ENCODE measurements at places on chromosomes 1 and 21.

- DNase-seq, result no peak
Measured at GRCh38 chr1:150256554-150257341, 826 bp upstream of the CA14 start.

DNA sequence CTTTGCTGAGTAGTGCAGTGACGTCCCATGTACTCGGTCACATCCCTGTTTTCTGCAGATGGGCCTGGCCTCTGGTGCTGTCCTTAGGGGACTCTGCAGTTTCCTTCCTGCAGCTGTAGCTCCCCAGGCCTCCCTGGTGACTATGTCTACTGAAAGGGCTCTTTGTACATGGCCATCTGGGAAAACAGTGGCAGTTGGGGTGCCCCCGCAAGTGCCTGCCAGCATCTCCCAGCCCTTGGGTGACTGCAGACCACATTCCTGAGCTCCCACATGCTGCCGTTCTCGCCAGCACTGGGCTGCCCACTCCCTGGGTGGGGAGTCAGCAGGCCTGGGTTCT lies 37.5 kb upstream of the KCNA10 start:
- no peak for DNase-seq

DNA sequence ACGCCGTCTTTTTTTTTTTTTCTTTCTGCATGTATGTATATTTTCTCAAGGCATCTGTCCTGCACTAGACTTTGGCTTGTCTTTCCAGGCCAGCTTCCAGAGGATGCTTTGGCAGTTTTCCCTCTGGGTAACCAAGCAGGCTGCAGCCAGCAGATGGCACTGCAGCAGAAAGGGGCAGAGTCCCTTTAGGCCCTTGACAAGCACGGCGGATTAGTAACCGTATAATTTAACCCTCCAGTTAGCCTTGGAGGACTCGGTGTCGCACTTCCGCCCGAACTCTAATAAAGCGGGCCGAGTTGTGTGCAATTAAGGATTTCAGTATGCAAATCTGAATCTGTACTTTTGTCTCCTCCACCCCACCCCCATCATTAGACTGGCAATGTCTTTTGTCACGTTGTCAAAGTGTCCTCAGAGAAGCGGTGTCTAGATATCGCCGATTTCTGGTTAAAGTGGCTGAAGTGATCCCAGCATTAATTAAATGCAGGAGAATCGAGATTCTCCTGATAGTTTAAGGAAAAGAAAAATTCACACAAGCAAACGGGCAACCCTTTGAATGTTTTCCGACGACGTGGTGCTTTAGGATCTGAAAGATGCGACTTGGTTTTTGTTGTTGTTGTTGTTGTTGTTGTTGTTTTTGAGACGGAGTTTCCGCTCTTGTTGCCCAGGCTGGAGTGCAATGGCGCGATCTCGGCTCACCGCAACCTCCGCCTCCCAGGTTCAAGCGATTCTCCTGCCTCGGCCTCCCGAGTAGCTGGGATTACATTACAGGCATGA lies 1.1 kb upstream of the TMEM167B start:
- DNase-seq, result peak; percentile 86

GRCh38 chr1:227066999-227067398 lies 126.9 kb downstream of the COQ8A start:
- DNase-seq, result no peak

DNA sequence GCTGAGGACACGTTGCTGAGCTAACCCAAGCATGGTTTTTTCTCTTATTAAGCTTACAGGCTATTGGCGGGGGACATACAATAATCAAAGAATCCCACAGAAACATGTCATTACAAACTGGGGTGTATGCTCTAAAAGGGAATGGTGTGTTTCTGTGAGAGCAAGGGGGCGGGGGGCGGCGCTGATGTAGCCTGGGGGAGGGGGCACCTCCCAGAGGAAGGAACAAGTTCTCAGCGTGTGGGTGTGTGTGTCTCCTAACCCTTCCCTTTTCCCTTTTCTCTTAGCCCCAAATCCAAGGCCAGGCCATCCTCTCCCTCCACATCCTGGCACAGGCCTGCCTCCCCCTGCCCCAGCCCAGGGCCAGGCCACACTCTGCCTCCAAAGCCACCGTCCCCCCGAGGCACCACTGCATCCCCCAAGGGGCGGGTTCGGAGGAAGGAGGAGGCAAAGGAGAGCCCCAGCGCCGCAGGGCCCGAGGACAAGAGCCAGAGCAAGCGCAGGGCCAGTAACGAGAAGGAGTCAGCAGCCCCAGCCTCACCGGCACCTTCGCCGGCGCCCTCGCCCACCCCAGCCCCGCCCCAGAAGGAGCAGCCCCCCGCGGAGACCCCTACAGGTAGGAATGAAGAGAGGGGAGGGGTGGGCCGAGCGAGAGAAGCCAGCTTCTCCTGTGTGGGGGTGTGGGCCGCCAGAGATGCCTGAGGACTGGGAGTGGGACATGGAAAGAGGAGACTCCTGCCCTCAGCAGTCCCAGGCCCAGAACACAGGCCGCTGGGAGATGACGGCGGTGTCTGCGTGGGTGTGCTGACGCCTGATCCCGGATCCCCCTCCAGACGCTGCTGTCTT lies 21.9 kb downstream of the MAP7D1 start:
- DNase-seq, result no peak

GRCh38 chr1:67607699-67608098 lies 77.3 kb upstream of the GADD45A start:
- no peak for DNase-seq

DNA sequence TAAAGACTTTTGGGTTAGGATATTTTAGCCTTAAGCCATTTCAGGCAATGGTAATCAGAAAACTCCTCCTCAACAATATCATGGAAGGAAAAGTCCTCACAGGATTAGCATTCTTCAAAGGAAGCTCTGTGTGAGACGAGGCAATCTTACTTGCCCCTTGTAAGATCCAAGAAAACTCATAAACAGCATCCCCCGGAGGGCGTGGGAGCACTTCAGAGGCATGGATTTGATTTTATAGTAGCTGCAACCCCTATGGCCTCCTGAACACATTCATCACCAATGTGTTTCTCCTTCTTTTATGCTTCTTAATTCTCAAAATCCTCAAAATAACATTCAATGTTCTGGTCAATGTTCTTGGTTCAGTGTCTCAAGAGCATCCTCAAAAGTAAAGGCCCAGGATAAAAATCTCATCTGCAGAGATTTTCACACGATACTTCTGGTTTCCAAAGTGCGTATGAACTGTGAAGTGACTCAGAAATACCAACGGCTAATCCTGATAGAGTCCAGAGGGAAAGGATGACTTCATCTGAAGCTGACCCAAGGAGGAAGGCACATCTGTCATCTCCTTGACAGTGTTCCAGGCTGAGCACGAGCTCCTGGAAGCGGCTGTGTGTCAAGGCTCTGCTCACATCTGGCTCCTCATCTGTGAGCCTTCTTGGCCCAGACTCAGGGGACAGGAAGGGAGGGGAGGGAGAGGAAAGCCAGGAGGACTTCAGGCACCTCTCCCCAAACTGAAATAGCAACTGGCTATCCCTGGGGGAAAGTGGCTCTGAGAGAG lies 49.3 kb upstream of the PSEN2 start:
- no peak for DNase-seq

DNA sequence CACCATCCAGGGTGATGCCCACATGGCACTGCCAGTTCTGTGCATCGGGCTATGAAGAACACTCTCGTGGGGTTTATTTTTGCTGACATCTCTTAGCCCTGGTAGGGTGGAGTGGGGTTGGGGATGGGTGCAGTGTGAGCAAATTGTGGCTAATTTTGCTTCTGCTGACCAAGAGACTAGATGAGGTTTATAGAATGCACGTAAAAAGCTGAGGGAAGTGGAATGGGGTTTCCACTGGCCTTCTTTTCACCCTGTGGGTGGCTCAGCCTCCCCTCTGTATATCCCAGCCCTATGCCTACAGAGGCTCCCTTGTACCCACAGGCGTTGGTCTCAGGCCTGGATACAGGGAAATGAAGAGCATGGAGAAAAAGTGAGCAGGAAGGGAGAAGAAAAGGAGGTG lies 44.1 kb upstream of the RAB4A start:
- no peak for DNase-seq

GRCh38 chr1:41242342-41243078 lies 404 bp upstream of the SCMH1 start:
- DNase-seq, result peak; percentile 46
